ENCODE measurements at places on chromosomes 13 and 19.

DNA sequence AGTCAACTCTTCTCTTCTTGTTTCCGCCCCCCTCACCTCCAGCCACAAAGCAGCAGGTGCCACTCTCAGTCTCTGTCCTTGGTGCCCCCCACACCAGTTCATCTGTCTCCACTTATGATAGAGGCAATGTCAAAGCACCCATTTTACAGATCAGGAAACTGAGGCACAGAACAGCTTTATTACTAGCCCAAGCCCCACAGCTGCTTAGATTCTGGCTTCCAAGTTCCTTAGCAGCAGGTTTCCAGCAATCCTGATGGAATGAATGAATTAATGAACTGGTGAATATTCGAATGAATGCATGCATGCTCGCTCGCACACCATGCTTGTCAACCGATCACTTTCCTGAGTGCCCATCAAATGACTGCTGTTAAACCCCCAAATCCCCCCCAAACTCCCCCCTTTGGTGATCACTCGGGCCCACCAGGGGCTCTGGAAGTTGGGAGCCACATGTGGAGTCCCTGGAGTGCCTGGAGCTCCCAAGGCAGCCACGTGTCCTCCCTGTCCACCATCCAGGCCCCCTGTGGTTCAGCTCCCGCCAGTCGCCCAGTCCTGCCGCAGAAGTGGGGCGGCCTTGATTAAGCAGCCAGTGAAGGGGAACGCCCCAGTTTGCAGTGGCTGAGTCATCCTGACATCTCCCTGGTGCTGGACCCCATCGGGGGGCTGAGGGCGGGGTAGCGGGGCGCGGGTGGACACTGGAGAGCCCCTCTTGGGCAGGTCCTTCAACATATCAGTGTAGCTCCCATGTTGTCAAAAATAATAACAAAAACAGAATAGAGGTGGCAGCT lies 6.8 kb downstream of the PTPRS start:
- no peak for DNase-seq

DNA sequence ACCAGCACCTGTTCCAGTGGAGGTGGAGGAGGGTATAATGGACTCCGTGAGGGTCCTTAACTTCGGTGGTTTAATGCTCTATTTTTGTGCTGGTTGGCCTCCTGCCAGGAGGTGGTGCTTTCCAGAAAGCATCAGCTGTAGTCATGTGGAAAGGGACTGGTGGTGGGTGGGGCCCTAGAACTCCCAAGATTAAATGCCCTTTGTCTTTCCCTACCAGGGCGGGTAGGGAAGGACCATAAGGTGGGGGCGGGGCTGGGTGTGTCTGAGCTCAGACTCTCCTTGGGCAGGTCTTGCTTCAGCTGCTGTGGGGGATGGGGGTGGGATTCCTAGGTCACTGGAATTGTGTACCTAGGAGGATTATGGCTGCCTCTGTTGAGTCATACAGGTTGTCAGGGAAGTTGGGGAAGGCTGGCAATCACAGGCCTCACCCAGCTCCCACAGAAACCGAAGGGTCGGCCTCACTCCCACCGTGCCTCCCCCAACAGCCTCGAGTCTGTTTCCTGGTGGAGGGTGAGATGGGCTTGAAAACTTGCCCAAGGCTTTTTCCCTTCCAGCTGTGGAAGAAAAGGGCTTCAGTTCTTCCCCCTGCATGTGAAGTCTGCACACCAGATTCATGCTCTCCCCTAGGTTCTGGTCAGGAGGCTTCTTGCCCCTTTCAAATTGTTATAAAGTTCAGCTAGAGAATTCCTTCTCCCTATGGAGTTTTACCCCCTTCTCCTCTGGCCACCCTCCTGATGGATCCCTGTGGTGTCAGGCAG lies 60.3 kb upstream of the CLDN10 start:
- DNase-seq, result no peak

- no peak for DNase-seq
Observed at GRCh38 chr19:10831987-10832938, 3.7 kb downstream of the TMED1 start.

GRCh38 chr13:39410096-39410901 lies 192.7 kb downstream of the LHFPL6 start:
- no peak for DNase-seq

- DNase-seq, result no peak
Observed at GRCh38 chr13:75010941-75011340, 471.0 kb downstream of the TBC1D4 start.

DNA sequence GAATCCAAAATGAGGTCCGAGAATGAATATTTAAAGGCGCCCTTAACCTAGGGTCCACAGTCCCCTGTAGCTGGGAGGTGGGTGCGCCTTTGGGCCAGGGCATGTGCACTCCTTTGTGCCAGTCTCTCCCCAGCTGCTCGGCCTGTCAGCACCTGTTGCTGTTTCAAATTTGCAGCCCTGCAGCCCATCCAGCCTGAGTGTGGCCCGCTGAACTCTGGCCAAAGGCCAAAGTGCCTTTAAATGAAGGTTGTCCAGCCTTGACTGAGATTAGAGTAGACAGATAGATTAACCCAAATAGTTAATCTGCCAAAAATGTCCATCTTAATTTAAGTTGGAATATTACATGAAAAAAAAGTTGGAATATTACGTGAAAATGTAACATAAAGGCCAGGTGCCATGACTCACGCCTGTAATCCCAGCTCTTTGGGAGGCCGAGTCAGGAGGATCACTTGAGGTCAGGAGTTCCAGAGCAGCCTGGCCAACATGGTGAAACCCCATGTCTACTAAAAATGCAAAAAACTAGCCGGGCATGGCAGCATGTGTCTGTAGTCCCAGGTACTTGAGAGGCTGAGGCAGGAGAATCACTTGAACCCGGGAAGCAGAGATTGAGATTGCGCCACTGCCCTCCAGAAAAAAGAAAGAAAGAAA lies 25.3 kb downstream of the TPT1 start:
- DNase-seq, result no peak

- no peak for DNase-seq
Observed at GRCh38 chr13:80881942-80882445, 541.1 kb upstream of the SPRY2 start.

All from urinary bladder (tissue), 4 donors.